NCI-H1436 (cell line): ENCODE measurements at places on chromosomes 5 and 9.

- no peak for DNase-seq
Measured at GRCh38 chr9:133759146-133759900, 21.2 kb upstream of the SARDH start.

DNA sequence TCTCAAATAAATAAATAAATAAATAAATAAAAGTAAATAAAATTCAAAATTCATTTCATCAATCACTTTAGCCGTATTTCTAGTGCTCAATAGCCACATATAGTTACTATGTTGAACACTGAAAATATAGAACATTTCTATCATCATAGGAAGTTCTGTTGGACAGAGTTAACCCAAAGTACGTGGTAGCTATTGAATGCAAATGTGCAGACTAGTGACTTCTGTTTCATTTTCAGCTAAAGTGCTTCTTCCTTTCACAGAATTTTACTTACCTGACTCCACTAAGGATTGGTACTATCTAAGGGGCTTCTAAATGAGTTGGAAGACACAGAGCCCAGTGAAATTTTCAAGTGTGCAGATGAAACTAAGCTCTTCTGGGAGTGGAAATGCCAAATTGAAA is 1208.3 kb downstream of the MAT2B start:
- DNase-seq = no peak

GRCh38 chr9:93028448-93029006 is 30.0 kb upstream of the SUSD3 start:
- peak; percentile 69 for DNase-seq

GRCh38 chr5:128498844-128499455 is 39.1 kb downstream of the FBN2 start:
- peak; percentile 7 for DNase-seq

DNA sequence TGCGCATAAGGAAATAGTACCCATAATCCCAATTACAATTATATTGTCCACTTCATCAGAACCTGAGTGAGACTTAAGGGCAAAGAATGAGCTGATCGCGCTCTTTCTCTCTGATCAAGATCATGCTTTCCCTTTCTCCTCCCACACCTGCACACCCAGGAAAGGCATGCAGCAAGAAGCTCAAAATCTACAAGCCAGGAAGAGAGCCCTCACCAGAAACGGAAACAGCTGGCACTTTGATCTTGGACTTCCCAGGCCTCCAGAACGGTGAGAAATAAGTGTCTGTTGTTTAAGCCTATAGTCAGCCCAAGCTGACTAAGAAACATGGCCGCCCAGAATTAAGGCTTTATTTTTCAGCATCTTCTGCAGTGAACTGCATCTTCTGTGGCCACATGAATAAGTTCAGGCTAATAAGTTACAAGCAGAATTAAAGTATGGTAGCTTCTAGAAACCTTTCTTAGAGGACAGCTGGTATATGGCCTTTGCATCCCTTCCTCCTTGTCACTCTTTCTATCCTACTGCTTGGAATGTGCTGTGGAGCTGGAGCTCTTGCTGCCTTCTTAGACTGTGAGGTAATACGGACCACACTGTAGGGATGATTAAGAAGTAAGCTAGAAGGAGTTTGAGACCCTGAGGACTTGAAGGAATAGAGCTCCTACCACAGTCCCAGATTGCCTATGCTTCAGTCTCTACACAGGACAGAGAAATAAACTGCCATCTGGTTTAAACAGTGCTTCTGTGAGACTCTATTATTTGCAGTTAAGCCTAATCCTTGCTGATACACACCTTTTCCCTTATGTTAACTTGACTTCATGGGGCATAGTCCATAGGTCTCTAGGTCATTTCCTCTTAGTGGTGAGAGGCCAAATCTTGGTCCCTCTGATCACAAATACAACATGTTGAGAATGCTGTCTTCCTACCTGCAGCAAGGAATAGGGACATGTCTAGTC is 17.2 kb downstream of the OR2S2 start:
- DNase-seq = no peak

- DNase-seq = no peak
Measured at GRCh38 chr9:121757281-121757585, 105.8 kb downstream of the DAB2IP start.

- no peak for DNase-seq
Measured at GRCh38 chr5:14696057-14696456, 31.5 kb downstream of the OTULIN start.

GRCh38 chr9:1083325-1083913 is 33.3 kb downstream of the DMRT2 start:
- peak; percentile 2 for DNase-seq

- no peak for DNase-seq
Measured at GRCh38 chr5:100758780-100759179, 144.3 kb downstream of the ST8SIA4 start.

DNA sequence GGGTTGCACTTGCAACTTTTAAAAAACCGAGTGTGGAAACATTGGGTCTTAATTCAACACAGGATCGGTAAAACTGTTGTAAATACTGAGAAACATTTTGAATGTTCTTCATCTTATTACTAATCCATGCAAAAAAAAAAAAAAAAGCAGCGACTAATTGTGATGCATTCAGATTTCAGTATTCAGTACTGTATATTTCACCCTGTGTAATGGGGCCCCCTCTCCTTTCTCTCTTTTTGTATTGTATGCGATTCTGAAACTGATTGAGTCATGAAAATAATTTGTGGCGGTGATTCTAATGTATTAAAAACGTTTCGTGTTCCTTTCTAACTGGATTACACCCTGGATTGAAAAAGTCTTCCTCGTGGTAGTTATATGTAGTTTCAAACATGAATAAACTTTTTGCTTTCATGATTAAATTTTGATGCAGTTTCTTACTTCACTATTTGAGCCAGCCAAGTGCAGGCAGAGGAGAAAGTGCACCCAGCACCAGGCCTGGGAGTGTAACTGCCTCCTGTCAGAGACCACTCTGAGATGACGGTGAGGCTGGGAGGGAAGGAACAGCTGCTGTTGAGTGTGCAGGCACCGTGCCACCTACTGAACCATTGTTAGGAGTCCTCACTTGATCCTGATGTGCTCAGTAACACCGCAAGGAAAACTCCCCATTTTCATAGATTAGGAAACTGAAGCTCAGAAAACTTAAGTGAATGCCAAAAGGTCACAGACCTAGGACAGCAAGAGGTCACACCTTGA is 220.0 kb downstream of the PBX3 start:
- DNase-seq = no peak

DNA sequence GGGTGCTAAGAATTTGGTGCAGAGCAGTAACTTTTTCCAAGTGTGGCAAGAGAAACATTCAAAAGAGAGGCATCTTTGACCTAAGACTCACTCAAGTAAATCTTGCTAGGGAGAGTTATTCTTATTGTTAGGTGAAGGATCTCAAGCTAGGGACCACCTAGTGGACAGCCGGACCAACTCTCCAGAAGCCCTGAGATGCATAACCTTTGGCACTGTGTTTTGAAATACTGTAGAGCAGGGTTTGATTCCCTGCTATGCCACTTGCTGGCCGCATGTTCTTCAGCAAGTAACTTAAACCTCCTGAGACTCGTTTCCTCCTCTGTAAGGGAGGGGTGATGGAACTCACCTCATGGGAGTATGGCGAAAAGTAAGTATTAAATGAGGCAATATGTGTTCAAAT is 336.1 kb upstream of the ADAMTSL1 start:
- DNase-seq = no peak

DNA sequence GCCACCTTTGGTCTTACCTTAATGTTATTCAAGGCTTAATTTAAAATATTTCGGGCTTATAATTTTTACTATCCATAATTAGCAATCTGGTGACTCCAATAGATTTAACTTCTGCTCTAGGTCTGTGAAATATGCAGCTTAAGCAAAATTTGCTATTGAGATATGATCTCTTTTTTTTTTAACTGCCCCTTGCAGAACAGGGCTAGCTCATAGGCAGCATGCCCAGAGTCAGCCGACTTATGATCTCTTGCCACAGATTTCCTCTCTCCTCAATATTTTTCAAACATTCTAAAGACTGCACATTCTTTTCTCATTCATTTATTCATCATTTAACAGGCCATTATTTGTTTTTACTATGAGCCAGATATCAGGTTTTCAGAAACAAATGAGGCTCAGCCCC is 4.5 kb downstream of the TTC23L start:
- DNase-seq = no peak

- no peak for DNase-seq
Measured at GRCh38 chr5:132484391-132484725, 6.2 kb downstream of the IRF1 start.

- no peak for DNase-seq
Measured at GRCh38 chr9:13274886-13275641, 4.4 kb downstream of the MPDZ start.

- peak; percentile 28 for DNase-seq
Measured at GRCh38 chr5:147748590-147748989, 33.9 kb downstream of the JAKMIP2 start.

GRCh38 chr5:159893040-159893695 is 23.1 kb upstream of the ADRA1B start:
- DNase-seq = no peak

DNA sequence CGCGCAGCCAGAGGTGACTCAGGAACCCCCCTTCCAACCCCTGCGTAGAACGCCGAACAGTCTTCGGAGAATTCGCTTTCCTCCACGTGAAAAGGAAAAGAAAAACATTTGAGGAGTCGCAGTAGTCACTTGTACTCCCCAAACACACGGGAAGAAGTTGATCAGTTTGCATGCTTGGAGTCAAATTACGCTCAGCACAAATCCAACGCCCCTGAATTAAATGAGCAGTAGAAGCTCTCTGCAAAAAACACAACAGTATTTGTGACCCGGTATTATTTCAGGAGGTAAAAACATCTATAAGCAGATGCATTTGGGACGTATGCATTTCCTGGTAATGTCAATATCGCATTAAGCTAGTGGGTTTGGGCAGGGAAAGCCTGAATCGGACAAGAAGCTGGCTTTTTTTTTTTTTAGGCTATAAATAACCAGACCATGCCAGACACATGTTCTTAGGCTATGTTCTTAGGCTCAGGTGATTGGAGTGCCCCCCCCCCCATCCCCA is 854 bp upstream of the ARL15 start:
- DNase-seq = no peak

GRCh38 chr9:133144904-133145851 is 18.5 kb downstream of the GBGT1 start:
- DNase-seq = no peak

DNA sequence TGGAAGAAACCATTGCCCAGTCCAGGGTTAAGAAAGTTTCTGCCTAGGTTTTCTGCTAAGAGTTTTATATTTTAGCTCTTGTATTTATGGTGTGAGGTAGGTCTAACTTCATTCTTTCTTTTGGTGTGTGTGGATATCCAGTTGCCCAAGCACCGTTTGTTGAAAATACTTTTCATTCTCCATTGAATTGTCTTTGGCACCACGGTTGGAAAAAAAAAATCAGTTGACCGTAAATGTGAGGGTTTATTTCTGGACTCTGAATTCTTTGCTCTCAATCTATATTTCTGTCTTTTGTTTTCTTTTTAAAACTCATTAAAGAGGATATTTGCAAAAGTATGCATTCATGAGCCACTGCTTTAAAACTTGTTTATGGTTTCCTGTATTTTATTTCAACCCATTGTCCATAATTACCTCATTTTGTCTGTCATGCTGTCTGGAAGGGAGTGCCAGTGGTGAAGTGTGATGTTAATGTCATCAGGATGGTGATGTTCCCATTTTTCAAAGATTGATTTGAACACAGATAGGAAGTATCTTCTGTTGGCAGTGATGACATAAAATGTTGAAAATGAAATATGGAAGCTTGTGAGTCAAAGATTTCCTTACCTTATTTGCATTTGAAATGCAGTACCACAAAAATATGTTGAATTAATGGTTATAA is 33.9 kb downstream of the HABP4 start:
- DNase-seq = no peak
